ENCODE measurements at places on chromosomes 1 and 21. TPM values are rescaled to one million over a fixed set of nuclear protein-coding genes. Genes with fewer than 3 reads are reported as not detected.

- no peaks in the 10 kb centered on the region for H3K27me3 ChIP-seq
- H3K36me3 ChIP-seq, result no peaks in the 10 kb centered on the region
- H3K4me3 ChIP-seq, result no peak overlapping the region
- no peak for DNase-seq
These were observed 59.5 kb downstream of the PALMD start for GRCh38 chr1:99705385-99705784.

- H3K27me3 ChIP-seq, result no peaks in the 10 kb centered on the region
- DNase-seq, result peak; percentile 98
- H3K4me3 ChIP-seq, result no peak overlapping the region
These were observed 14.9 kb upstream of the IFNLR1 start for GRCh38 chr1:24201941-24202440.

DNA sequence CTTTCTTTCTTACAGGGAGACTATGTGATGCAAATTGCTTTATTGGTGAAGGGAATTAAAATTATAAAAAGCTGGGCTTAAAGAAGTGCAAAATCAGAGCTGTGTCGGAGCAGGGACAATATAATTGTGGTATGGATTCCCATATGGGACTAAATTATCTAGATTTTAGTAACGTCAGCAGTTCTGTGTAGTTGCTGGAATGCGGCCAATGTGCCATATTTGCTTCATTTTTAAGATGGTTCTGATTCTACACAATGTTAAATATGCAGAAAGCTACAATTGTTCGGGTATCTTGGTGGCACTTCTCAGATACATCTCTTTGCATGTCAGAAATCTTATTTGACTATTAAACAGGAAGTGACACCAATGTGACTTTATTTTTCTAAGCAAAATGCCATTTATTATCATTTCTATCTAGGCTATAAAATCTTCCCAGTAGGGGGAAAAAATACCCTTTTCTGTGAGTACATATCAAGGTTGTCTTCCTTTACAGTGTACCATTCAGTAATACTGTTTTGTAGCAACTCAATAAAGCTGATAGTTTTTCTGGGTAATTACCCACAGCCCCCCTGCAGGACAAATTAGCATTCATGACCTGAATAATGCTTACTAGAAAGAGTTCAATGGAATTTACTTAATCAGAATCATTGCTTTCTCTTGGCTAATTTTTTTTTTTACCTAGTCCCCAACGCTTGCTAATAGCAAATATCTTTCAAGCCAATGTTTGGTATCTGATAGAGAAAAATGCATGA lies 288.3 kb upstream of the ADGRL2 start:
- no peak for DNase-seq
- H3K4me1 ChIP-seq, result no peaks in the 10 kb centered on the region
- no peaks in the 10 kb centered on the region for H3K27me3 ChIP-seq
- H3K27ac ChIP-seq, result no peak overlapping the region
- no peaks in the 10 kb centered on the region for H3K36me3 ChIP-seq

- no peaks in the 10 kb centered on the region for H3K36me3 ChIP-seq
- peak overlapping the region; percentile 87 for H3K27ac ChIP-seq
- no peak overlapping the region for H3K4me3 ChIP-seq
- no peaks in the 10 kb centered on the region for H3K27me3 ChIP-seq
These were observed 15.9 kb downstream of the HENMT1 start for GRCh38 chr1:108644984-108645383.

The LORICRIN gene
- not detected for polyA plus RNA-seq

Data from small intestine (tissue), 16 donors.